ENCODE measurements at places on chromosomes 6 and 20.
A peak's percentile ranks its signal among the peaks of the same experiment; 100 is the strongest.

GRCh38 chr6:44119704-44120262 is 7.5 kb downstream of the MRPL14 start:
- no peak for DNase-seq

DNA sequence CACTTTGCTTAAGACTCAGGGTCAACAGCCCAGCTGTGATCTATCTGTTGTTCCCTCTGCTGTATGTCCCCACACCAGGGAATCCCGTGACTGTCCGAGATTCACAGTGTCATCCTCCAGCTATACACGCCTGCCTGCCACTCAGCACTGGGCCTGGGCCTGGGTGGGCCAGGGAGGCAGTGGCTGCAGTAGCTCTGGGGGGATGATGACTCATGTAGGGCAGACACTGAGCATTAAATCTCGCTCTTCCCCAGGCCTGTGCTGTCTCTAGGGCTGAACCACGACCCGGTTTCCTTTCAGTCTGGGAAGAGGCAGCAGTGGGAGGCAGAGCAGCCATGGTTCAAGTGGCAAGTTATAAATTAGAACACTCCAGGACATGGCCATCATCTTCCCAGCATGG is 173.9 kb downstream of the LRFN2 start:
- DNase-seq: no peak

GRCh38 chr6:27839626-27840475 is 72.3 kb downstream of the OR2B2 start:
- no peak for DNase-seq

DNA sequence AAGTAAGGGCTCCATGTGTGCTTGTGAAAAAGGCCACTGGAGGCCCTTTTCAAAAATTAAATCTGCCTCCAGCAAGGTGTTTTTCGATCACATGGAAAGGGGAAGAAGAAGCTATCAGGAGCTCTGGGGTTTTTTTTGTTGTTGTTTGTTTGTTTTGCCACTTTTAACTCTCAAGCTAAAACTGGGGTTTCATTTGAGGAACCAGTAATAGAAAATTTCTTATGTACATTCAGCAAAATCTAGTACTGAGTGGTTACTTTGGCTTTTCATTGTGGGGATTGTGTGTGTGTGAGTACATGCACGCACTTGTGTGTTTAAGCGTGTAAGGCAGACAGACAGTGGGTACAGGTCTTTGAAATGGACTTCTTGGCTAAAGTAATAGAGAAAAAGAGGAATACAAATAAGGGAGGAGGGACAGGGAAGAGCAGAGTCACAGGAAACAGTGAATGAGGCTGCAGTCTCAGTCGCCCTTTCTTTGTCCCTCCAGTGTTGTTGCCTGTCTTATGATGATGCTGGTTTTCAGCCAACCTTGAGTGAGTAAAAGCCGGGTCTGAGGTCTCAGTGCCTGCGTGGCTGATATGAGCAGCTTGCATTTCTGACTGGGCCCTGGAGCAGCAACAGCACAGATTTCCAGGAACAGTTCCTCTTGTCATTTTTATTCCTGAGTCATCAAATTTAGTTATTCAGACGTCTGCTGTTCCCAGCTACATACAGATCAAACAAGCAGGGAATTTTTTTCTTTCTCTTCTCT is 26.2 kb downstream of the SLC16A10 start:
- DNase-seq: peak; percentile 24

DNA sequence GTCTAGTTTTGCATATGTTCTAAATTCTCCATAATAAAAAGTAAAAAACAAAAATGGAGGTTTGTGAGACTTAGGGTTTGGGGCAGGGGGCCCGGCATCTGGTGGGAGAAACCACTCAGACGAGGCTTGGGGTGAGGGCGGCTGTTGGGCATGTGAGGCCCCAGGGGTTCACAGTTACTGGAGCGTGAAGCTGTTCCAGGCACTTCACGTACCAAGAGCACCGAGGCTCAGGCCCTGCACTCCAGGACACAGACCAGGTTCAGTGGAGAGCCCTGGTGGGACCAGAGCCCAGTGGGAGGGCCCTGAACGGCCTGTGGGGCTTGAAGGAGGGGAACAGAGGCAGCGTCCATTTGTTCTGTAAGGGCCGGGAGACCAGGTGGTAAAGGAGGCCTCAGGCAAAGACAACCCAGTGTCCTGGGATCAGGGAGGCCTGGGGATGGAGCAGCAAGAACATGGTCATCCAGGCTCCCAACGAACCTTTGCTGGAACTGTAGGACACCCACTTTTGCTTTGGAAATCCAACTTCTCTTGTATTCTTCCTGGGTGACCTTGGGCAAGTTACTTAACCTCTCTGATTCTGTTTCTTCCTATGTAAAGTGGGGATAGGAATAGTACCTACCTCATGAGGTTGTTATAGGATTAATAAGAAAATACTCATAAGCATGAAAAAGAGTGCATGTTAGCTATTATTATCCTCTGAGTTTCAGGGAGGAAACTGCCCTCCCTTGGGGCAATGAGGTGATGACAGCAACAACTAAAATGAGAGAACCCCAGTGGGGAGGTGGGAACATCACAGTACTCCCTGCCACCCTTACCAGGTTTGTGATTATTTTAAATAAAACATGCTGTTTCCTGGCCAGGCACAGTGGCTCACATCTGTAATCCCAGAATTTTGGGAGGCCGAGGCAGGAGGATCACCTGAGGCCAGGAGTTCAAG is 1.1 kb upstream of the FGD2 start:
- DNase-seq: no peak

- DNase-seq: no peak
Measured at GRCh38 chr20:48635361-48635760, 192.4 kb downstream of the PREX1 start.

DNA sequence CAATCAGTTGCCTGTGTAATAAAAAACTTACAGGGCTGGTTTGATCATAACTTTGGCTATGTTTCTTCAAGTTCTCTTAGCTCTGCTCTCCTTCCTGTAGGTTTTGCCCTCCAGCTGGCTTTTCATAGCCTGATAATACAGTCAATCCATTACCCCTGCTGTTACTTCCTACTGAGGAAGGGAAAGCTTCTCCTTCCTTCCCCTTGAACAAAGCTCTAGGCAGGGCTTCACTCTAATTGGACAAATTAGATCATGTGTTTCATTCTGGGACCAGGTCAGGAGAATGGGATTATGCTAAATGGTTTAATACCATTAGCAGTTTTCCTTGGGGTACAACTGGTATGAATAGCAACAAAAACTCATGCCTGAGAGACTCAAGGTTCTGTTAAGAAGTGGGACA is 106.8 kb upstream of the MCHR2 start:
- no peak for DNase-seq

DNA sequence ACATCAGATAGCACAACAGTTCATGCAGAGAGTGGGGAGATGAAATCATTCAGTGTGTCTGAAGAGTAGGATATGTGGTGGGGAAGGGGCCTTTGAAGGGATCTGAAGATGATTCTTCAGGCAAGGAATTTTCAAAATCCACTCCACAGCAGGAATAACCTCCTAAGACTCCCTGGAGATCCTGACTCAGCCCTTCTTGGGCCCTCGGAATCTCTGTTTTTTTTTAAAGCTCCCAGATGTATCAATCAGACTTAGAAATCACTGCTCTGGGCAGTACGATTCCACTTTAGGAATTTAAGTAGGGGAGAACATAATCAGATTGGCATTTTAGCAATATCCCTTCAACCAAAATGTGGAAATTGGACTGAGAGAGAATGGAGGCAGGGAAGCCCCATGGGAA is 55.5 kb downstream of the RIOK1 start:
- DNase-seq: no peak

GRCh38 chr6:136772685-136773472 is 19.4 kb downstream of the MAP3K5 start:
- no peak for DNase-seq

DNA sequence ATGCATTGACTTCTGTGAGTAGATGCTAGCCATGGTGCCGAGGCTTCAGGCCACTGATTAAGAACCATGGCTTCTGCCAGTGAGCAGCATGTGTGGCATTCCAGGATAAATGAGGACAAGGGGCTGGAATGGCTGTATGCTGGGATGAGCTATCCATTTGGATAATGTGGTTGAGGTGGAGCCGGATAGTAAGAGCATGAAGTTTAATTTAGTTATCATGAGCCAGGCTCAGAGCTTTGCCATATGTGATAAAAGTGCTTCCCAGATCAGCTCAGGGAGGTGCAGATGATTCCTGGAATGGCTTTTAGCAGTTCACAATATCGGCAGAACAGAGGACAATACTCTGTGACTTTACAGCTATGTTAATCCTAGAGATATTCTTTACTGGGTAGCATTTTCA is 34.6 kb upstream of the RNF8 start:
- no peak for DNase-seq

DNA sequence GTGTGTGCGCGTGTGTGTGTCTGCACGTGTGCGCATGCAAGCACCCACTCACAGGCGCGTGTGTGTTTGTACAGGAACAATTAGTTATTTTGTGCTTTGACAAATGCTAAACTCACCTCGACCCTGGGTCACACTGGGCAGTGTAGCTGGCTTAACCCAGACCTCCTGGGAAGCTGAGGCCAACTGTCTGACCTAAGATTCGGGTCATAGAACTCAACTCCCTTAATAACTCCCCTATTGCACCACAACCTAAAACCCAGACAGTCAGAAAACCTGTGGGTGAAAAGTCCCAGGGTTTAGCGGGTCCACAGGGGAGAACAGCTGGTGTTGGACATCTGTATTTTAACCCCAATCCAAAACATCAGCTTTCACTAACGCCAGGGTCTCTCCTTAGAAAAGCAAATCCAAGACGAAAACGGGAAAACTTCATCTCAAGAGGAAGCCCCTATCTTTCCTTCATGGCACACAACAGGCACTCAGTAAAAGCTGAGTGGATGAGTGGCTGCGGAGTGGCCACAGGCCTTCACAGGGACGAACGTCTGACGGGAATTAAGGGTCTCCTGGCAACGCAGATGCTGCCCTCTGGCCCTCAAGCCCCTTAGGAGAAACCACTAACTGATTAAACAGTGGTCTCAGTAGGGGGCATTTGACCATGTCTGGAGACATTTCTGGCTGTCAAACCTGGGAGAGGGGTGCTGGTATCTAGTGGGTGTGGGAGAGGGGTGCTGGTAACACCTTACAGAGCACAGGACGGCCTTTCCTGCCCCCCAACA is 4.5 kb downstream of the PMEPA1 start:
- no peak for DNase-seq

DNA sequence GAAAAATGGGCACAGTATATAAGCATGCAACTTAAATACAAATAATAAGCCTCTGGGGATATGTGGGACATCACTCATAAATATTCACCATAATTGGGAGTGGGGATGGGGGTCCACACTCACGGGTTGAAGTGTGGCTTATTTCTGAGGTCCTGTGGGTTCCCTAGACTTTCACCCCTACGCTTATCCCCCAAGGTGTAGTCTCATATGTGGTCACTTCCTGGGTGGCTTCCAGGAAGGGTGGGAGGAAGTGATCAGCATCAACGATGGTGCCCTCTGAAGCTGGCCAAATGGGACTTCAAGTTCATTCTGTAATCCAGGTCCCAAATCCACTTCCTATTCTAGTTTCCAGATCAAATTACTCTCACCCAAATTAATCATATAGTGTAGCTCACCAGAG is 59.5 kb downstream of the GNAS start:
- no peak for DNase-seq

GRCh38 chr6:35425284-35425683 is 26.9 kb upstream of the FANCE start:
- no peak for DNase-seq

All from stimulated activated CD4-positive, alpha-beta T cell treated with anti-CD3 and anti-CD28 coated beads, Interleukin-2, amount 100 ng/mL, for 4 hours (primary cell).